ENCODE measurements at places on chromosomes 12 and 14.

DNA sequence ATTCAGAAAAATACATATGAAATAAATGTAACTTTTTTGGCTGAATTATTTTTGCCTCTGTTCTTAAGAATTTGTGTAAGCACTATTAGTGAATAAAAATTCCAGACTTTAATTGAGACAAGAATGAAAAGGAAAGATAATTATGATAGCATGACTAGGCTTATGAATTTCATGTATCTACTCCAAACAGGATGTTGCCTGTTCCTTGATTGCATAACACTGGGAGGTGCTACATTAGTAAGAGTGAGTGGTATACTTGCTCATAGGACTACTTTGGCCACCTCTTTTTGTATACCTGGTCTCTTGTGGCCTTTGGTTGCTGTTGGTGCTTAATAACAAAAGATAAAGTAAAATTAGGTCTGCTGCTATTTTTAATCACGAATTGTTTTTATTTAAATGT is 112.8 kb downstream of the NAV3 start:
- DNase-seq, result no peak

DNA sequence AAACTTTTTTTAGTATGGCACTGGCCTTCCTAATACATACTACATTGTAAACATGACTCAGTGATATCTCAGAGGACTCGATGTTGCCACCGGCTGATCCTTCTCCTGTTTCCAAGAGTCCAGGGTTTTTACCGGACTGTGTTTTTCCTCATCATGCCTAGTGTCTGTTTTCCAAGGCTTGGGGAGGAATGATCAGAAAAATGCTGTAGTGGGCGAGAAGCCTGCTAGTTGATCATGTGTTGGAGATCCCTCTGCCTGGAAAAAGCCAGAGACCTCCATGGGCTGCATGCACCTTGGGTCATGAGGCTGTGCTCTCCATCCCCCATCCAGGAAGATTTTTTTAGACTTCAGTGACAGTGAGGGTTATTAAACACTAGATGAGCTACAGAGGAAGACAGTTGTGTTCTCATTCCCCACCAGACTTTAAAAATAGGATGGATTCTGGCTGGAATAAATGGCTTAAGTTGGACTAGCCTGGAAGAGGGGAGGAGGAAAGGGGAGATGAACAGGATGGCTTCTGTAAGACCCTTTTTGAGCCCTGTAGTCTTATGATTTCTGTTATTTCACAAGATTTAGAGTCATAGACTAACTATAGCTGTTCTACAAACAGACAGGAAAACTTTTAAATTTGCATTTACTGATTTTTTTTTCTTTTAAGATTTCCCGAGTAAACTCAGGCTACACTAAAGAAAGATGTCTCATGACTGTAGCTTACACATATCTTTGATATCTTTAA is 145.7 kb downstream of the SAMD4A start:
- DNase-seq, result no peak

DNA sequence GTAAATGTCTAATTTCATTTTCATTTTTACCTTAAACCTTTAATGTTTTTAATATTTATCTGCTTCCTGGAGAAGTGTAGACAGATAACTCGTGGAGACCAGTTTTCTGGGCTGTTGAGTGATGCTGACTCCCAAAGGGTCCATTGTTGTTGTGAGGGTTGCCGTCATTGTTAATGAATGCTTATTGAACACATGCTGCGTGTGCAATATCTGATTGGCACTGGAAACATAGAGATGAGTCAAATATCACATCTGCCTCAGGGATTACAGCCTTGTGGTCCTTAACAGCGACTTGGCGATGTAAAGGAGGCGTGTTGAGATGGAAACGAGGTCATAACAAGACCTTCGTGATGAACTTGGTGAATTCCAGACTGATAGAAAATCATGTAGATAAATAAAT is 85.9 kb downstream of the FBXW8 start:
- no peak for DNase-seq

DNA sequence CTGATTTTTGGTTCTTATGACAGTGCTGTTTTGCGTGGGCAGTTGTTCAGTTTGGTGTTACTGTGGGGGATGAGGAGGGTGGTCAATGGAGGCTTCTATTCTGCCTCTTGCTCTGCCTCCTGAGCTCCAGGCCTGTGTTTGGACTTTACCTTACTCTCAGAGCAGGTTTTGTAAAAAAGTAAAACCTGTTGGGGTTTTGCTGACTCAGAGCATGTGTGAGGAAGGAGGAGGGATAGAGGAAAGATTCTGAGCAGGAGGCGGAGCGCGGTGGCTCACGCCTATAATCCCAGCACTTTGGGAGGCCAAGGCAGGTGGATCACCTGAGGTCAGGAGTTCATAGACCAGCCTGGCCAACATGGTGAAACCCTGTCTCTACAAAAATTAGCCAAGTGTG is 6.7 kb downstream of the A2ML1 start:
- DNase-seq, result no peak

DNA sequence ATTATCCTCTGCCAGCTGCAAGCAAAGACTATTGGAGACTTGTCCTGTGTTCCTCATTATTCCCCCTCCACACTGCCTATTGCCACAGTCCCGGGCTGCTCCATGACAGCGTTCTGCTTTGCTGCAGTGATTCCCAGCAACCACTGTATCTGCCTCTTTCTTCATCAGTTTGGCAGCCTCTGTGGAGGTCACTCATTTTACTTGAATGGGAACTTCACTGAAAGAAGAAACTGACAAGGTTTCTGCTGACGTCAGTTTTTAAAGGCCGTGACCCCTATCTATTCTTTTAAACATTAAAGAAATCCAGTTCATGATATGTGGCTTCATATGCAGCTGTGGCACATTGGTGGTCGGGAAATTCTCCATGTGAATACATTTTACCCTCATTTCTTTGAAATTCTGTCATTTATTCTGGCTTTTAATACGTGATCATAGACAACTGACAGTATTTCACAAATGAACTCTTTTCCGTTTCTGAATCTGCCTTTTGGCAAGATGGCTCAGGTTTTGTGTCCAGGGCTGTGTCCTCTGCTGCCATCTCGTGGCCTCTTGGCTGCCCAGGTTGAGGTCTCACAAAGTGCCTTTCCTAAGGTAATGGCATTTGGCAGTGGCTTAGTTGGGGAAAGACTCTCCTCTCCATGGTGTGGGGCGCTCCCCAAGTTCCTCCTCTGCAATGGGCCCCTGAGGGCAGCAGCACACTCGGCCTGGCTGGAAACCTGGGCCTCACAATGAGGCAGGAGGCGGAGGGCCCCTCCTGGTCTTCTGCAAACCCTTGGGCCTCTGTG is 5.8 kb downstream of the TMEM253 start:
- DNase-seq, result peak; percentile 70

- no peak for DNase-seq
These were observed 42.8 kb downstream of the SLC8B1 start for GRCh38 chr12:113292091-113292490.

DNA sequence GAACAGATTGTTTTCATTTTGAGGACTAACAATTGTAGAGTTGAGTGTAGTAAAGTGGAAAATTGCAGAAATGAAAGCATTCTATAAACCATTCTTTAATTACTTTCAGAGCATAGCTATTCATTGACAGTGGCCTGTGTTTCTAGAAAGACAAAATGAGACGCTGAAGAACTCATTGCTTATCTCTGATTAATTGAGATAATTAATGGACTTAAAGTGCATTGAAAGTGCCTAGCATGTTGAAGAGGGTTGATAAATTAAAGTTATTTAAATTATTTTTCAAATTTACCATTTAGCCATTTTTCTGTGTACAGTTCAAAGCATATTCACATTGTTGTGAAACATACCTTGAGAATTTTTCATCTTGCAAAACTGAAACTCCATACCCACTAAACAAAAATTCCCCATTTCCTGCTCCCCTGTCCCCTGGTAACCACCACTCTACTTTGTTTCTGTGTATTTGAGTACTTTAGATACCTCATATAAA is 57.4 kb downstream of the DAAM1 start:
- no peak for DNase-seq

DNA sequence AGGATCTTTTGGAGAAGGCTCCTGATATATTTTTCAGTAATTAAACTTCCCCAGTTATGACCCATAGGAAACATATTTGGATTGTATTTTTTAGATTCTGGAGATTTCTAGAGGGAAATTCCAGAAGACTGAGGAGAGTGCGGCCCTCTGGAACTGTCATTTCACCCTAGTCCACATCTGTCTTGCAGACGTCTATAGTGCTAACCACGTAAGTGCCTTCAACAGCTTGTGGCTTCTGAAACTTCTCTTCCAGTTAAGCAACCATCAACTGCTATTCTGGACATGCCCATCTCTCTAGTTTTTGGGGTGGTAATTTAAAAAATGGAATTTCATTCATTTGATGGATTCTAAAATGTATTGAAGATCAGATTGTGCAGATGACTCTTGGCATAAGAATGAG is 1098.8 kb downstream of the TMEM121 start:
- no peak for DNase-seq
